Left lobe of liver (tissue), 2 donors: ENCODE measurements at places on chromosomes 3 and 15.

- DNase-seq, result no peak
Measured at GRCh38 chr3:86416334-86416733, 574.6 kb downstream of the VGLL3 start.

DNA sequence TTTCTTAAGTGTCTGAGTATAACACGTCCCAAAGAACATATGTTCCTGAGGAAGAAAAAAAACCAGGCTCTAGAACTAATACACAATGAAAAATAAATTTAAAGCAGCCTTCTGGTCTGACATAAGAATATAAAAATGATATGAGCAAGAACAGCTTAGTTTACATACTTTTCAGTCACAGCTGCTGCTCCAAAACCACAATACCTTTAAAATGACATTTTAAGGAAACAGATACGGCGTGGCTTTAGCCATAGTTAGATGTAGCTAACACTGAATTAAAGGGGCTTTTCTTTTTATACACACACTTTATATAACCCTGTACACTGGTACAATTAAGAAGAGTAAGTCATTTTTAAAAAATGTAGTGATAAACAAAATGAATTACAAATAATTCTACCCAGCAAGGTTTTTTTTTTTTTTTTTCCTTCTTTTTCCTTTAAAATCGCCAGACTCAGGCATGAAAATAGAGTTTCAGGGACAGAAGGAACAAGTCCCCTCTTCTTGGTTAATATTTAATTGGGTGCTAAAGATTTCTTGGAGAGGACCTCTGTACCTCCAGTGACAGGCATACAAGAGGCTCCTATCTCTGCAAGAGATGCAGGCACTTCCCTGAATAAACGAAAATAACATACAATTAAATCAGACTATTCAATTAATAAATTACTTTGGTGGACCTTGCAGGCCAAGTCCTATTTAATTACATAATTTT is 265.6 kb downstream of the FOXP1 start:
- DNase-seq, result no peak

DNA sequence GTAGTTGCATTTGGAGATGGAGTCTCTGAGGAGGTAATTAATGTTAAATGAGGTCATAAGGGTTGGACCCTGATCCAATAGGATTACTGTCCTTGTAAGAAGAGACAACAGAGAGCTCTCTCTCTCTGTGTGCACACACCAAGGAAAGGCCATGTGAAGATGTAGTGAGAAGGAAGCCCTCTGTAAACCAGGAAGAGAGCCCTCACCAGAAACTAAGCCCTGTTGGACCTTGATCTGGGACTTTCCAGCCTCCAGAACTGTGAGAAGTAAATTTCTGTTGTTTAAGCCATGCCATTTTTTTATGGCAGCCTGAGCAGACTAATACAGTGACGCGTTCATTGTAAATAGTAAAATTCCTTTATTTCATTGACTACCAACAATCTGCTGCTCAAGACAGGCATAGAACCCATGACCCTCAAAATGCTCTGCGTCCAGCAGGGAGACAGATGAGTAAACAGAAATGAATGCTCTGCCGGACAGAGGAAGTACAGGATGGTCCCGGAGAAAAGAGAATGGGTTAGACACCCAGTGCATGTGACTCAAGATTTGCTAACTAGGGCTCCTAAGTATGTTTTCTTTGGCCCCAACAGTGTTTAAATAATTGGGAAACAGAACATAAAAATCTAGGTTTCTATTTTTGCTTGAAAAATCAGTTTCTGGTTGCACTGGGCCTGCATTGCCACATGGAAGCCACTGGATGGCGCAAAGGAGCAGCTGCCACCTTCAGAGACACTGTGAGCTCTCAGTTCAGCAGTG is 37.9 kb upstream of the TNFAIP8L3 start:
- DNase-seq, result no peak

- DNase-seq, result no peak
Measured at GRCh38 chr15:40095371-40096093, 13.1 kb downstream of the BMF start.

DNA sequence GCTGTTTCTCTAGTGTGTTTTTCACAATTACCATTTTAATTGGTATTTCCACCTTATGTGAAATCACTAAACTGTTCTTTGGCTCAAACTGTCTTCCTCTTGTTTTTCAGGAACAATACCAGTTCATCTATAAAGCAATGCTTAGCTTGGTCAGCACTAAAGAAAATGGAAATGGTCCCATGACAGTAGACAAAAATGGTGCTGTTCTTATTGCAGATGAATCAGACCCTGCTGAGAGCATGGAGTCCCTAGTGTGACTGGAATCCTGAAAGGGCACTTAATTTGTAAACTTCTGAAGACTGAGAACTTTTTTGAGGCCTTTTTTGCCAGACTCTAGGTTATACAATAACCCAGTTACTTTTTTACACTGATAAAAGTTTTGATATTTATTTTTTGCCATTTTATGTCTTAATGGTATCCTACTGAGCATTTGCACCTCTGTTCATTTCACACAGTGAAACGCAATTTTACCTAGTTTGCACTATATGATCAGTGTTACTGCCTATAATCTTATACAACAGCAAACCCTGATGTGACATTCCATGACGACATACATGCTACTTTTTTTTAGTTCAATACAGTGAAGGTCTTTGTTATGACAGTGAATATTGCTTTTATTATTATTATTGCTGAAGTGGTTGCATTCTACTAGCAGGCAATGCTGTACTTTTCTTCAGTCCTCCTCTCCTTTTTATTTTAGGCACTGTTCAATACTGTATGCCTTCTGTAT is 80.1 kb downstream of the FEZF2 start:
- DNase-seq, result no peak

DNA sequence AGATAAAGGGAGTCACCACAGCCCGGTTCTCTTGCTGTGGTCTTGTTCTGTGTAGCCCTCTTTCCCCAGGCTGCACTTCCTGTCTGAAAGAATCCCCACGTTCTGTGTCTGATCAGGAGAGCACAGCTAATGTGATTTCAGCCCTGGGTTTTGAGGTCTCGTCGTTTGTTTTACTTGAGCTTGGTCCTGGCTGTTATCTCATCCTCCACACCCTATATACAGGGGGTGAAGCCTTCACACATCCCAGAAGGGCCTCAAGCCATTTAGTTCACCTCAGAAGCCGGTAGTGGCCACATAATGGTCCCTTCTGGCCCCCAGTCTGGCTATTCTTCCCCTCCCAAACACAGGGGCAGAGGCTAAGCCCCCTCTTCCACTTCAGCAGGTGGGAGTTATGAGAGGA is 115.6 kb downstream of the PDE8A start:
- no peak for DNase-seq

GRCh38 chr3:123907720-123908119 is 23.6 kb upstream of the MYLK start:
- DNase-seq, result no peak

GRCh38 chr15:58036579-58036978 is 28.9 kb downstream of the ALDH1A2 start:
- DNase-seq, result no peak

DNA sequence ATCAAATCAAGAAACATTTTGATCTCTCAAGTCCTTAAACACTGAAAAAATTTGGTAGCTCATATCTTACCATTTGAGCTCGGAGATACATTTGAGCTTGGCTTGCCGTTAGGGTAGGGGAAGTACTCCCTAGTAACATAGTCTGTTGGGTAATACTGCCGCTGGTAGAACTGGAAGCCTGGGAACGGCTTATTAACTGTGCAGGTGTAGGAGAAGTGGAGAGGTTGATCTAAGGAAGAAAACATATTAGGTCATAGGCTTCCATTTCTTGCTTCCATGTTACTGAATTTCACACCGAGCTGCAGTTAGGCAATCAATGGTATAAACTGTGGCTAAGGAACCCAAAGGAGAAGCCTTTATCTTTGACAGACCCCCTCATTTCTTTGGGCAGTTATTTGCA is 32.5 kb downstream of the PHC3 start:
- DNase-seq, result no peak

DNA sequence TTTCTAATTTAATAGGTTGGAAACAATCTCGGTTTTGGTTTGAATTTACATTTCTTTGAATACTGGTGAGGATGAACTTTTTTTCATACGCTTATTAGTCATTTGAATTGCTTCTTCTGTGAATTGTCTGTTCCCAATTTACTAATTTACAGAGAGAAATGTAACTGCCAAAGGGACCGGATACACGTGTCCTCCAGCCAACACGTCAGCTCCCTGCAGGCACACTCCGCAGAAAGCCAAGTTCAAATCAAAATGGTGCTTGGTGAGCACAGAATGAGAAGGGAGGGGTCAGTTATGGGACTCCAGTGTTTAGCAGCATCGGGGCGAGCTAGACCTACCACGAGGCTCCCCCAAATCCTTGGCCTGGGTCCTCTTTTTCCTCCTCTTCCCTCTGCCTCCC is 10.8 kb upstream of the TSEN2 start:
- no peak for DNase-seq

DNA sequence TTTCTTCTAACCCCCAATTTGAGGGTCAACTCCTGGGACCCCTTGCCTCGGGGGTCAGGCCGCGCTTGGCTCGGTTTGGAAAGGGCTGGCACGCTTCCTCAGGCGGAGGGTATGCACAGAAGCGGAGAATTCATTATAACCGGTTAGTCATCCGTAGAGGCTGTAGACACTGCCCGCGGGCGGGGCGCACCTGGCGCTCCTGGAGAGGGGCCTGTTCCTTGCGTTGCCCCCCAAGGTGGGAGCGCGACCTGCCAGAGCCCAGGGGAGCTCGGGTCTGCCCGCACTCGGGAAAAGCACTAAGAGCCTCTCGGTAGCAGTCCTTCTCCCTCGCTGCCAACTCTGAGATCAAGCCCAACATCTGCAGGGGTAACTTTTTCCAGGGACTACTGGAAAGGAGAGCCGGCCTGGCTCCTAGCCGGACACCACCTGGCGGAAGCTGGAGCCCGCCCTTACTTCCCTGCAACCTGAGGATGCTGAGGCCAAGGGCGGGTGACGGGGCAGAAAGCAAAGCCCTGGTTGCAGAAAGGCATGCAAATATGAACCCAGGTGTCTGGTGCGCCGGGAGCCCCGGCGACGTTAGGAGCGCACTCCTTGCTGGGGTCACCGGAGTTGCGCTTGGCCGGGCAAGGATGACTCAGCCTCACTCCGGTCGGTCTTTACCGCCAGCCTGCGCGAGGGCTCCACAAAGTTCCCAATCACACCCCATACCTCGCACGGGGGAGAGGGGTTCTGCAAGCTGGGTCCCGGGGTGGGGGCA is 1.5 kb upstream of the CACNA2D3 start:
- DNase-seq, result no peak

- DNase-seq, result peak; percentile 86
Measured at GRCh38 chr15:50181969-50182218, at the start of gene SLC27A2. TSS of gene SLC27A2 (plus strand) at chr15:50182196. CDS start at chr15:50182428, 232 bp downstream.

DNA sequence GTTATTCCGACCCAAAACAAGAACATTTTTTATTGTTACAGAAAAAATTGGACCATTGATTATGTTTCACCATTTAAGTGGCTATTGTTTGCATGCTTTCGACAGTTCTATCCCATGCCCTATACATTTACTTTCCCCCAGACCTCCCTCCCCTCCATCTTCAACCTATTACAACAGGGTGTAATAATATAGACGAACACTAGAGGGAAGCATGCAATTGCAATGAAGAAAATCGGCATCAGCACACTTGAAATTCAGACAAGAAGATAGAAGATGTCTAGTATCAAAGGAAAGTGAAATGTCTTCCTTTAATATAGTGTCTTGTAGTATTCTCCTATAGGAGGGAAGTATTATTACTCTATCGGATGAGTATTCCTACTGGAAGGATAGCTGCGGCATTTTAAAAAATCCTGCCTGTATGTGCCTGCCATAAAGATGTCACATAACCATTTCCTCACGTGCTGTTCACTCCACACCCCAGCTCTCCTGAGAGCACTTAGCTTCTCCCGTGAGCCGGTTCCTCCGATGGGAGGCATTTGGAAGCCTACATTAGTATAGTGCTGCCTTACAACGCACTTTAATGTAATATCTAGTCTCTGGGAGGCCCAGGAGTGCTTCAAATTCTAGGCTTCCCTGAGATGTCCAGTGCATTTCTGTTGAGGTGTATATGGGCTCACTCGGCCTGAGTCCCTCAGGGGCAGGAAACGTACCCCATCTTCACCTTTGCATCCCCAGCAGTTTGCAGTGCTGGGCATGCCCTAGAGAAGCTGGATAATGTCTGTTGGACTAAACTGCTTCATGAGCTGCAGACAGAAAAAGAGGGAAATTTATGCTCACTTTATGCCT is 17.8 kb upstream of the ERICH6 start:
- no peak for DNase-seq

GRCh38 chr3:114850898-114851297 is 296.2 kb downstream of the ZBTB20 start:
- DNase-seq, result no peak

GRCh38 chr3:171755656-171756055 is 54.6 kb downstream of the PLD1 start:
- DNase-seq, result no peak

- no peak for DNase-seq
Measured at GRCh38 chr3:71046791-71047190, 536.7 kb downstream of the FOXP1 start.

GRCh38 chr3:108293858-108294257 is 2.5 kb upstream of the HHLA2 start:
- DNase-seq, result no peak

- no peak for DNase-seq
Measured at GRCh38 chr15:35630985-35631384, 85.0 kb upstream of the DPH6 start.

DNA sequence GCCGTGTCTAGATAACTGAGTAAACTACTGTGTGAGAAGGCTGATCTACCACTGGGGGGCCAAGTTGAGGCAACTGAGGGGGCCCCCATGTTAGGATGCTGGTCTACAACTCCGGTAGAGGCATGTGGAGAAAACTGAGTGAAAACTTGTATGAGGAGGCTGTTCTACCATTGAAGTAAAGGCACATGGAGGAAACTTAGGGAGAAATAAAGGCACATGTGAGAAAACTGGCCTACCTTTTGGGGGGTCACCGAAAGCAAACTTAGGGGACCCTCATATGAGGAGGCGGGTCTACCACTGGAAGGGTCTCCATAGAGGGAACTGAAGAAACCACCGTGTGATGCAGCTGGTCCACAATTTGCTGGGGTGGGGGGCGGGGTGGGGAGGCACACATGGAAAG is 155.2 kb downstream of the FBLN2 start:
- DNase-seq, result no peak

DNA sequence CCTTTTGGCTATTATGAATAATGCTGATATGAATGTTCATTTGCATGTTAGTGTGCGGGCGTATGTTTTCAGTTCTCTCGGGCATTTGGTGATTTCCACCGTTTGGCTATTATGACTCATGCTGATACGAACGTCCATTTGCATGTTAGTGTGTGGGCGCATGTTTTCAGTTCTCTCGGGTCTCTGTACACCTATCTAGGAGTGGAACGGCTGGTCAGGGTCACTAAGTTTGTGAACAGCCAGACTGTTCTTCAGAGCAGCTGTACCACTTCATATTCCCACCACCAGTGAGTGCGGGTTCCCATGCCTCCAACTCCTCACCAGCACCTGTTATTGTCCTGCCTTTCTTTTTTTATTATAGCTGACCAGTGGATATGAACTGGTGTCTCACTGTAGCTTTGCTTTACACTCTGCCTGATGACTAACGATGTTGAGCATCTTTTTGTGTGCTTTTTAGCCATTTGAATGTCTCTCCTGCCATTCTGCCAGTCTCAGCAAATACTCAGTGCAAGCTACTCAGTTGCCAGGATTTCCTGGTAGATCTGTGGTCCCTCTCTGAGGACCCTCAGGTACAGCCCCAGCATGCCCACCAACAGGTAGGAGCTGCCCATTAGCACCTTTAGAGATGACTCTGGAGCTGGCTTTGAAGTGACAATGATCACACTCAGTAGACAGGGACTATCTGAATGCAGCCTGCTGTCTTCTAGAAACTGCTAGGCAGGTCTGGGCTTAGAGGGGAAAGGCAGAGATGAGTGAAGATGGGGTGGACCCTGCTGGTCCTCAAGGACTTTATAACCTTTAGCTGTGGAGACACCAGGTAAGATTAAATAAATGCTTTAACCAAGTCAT is 141.1 kb downstream of the XXYLT1 start:
- no peak for DNase-seq
